ENCODE measurements at places on chromosomes 2 and 18.

- no peak for DNase-seq
Measured at GRCh38 chr2:99821572-99821971, 320.8 kb downstream of the AFF3 start.

DNA sequence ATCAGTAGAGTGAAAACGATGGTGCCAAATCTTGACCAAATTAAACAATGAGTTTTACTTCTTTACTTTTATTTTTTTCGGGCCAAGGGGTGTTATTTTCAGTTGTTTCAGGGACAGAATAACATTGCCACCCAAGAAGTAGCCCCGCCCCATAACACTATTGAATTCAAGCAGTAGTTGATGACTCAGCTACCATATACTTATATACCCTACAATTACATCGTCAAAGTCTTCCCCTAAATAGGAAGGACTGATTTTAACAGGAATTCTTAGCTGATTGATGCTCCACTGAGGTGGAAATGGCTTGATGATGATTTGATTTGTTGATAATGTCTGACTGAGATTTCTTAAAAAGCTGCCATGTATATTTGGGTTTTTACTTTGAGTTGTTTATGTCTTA lies 24.7 kb downstream of the LYPD6B start:
- no peak for DNase-seq

DNA sequence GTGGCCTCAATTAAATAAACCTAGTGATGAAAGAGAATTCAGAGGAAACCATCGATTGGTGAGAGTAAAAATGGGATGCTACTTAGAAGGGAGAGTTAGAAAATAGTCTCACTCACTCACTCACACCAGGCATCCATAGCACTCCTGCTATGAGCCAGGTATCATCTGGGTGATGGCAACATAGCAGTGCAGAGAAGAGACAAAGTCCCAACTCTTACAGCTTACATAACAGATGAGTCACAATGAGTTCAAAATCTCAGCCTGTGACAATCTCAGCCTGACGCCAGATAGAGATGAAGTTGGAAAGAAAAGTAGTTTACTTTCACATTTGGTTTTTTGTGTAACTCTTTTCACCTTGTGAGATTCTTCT lies 55.4 kb upstream of the THOC1 start:
- DNase-seq: no peak

DNA sequence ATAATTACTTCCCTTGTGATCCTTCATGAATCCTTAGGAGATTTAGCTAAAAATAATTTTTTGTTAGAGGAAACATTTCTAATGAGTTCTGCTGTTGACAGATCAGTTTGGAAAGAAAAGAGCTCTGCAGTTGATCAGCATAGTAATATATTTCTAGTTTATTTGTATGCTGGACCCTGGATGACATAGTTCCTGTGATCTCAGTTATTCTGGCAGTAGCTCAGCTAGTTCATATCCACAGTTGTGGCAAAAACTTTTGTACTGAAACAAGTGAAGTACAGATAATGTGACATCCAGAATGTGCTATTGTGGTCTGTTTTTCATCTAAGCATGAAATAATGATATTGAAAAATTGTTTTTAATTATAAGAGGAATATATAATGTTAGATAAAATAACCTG lies 33.7 kb downstream of the ABI2 start:
- no peak for DNase-seq

DNA sequence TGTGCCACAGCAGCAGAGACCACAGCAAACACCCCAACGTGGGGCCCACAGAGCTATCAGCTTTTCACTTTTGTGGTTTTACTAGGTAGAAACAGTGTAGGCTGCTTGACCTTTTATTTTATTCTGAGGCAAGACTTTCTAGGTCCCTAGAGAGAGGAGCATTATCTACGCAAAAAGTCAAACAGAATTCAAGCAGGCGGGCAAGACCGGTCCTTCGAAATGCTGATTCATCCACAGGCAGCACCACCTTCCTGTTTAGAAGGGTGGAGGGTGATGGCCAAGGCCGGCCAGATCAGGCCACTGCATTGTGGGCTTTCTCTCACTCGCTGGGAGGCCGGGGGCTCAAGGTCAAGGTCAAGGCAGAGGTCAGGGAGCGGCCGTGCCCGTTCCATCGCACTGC lies 573.0 kb downstream of the GALR1 start:
- DNase-seq: no peak

DNA sequence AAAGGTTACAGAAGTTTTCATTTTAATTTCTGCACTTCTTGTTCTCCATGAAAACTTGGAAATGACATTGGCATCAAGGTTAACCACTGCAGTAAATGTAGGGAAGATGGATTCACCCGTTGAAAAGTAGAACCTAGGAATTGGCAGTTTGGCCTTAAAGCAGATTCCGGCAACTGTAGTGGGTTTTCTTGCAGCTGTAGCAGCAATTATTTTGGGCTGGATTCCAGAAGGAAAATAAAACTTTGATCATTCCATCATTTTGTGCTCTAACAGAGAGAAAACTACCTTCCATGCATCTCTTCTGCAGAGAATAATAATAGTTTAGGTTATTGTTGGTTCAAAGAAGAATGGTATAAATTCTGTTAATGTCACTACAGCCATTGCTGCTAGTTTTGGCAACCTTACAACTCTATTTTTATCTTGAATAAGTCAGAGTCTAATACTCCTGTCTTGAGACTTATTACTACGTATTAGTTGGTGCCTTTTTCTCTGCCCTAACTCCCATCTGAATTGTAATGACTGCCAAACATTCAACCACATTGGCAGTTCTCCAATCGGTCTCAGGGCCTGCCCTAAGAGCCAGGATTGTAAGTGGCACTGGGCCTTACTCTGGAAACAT lies 178.1 kb upstream of the PIEZO2 start:
- no peak for DNase-seq

DNA sequence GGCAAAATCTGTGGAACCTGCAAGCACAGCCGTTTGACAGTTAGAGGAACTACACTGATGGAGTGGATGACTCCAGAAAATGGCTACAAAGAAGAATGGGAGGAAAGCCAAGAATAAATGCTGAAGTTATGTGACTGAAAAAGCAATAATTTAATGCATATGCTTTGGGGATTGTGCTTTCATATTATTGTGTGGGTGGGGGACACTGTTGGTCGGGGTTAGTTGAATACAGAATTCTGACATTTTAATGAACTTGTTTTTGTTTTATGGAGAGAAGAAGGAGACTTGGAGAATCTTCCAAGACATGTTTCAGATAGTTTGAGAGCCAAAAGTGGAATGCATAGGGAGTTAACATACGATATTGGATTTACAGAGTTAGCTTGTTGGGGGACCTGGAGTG lies 68.5 kb downstream of the NRP2 start:
- no peak for DNase-seq

GRCh38 chr2:151916632-151917031 lies 88.4 kb upstream of the ARL5A start:
- DNase-seq: no peak

- no peak for DNase-seq
Measured at GRCh38 chr18:21181766-21182165, 60.3 kb upstream of the GREB1L start.

- DNase-seq: no peak
Measured at GRCh38 chr2:190065839-190066238, 3.3 kb upstream of the MSTN start.

DNA sequence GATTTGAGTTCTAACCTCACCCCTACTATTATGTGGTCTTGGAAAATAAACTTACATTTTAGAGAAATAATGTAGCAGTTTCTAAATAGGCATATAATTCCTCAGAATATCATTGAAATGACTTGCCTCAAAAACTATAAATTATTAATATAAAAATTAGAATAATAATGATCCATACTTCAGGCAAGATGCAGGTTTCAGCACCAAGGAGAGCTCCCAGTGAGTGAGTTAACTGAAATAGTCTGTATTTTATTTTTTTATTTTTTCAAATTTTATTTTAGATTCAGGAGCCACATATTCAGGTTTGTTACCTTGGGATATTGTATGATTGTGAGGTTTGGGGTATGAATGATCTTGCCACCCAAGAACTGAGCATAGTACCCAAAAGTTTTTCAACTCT lies 472.2 kb upstream of the DCC start:
- no peak for DNase-seq

DNA sequence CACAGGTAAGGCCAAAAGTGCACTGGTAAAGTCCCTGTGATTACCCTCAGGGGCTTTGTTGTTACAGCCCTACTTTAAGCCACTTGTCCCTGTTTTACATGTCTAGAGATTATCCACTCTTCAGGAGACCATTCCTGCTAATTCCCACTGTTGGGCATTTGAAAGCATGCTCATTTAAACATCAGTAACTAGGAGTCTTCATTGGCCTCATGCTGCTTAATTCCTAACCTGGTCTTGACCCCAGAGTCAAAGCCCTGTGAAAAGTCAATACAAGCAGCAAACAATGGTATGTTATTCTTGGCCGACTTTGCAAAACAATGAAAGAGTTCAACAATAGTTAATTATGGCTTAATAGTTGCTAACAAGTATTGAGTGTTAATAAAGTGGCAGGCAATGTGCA lies 23.2 kb downstream of the AFF3 start:
- no peak for DNase-seq

DNA sequence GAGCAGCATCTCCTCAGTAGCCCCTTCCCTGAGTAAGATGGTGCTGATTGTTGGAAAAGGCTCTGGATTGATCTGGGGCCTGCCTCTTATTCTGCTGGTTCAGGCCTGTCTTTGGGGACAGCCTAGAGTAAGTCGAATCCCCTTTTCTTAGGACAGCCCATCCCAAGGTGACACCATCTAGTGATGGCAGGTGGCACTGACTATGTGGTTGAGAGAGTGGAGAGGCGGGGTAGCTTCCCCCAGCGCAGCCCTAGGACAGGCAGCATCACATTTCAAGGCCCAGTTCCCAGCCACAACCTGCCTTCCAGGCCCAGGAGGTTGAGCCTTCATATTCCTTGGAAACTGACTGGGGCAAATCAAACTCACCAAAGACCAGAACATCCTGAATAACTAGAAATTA lies 69.1 kb upstream of the B3GNT7 start:
- no peak for DNase-seq

GRCh38 chr2:137964066-137964858 lies at the start of gene HNMT:
Gene HNMT, plus strand, starts transcription at chr2:137964473. Its CDS starts 19 bp downstream, at chr2:137964492.
- DNase-seq: peak; percentile 16

DNA sequence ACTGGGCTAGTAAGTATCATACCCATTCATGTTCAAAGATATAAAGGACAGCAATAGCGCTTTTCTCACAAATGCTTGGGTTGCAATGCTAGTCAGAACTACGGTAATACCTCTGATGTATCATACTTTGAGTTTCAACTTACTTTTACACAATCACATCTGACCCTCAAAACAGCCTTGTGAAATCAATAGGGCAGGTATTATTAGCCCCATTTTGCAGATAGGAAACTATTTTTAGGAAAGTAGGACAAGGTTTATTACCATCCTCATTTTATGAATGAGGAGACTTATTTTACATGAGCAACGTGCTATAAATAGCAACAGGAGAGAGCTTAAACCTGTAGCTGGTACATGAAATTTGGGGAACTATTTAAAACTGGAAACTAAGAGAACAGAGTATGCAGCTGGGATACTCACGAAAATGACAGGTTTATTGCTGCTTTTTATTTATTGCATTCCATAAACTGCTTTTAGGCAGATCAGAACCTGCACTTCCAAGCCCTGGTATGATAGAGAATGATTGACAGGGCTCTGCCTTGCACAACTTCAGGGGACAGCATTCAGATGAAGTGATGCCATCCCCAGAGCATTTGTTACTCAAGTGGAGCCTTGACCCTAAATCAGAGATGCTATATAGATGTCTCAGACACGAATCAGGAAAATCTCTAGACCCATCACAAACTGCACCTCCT lies 42.4 kb upstream of the PPM1B start:
- DNase-seq: no peak

DNA sequence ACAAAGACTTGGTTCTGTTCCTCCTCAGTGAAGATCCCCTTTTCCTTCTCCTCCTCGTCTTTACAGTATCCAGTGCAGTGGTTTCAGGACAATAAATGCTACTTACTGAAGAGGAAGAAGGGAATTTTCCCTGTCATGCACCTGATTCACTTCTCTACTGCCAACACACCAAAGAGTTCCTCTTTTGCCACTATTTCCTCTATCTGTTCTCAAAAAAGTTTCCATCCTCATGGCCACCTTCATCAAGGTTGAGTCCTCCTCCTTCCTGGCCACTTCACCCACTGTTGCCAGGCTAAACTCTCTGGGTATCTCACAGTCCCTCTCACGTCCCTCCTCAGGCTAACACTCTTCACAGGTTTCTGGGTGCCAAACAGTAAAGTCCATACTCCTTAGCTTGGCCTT lies 41.7 kb downstream of the PLEKHM3 start:
- no peak for DNase-seq

DNA sequence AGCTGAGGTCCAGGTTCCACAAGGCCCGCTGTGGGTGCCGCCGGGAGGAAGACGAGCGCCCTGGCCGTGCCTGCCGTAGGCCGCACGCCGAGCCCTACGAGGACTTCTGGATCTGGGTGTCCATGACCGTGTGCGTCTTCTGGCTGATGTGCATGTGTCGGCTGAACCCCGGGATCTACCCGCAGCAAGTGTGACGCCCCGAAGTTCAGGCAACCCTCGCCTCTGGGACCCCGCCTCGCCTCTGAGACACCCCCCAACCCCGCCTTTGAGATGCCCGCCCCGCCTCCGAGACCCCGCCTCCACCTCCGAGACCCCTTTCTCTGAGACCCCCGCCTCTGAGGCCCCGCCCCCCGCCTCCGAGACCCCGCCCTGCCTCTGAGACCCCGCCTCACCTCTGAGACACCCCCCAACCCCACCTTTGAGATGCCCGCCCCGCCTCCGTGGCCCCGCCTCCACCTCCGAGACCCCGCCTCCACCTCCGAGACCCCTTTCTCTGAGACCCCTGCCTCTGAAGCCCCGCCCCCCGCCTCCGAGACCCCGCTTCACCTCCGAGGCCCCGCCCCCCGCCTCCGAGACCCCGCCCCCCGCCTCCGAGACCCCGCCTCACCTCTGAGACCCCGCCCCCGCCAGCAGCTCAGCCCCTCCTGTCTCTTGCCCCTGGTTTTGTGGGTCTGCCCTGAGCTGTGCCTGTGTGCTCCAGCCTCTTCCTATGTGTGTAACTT lies 3.7 kb downstream of the RTP5 start:
- DNase-seq: no peak

- no peak for DNase-seq
Measured at GRCh38 chr2:201235860-201236811, 24.2 kb upstream of the CASP8 start.

DNA sequence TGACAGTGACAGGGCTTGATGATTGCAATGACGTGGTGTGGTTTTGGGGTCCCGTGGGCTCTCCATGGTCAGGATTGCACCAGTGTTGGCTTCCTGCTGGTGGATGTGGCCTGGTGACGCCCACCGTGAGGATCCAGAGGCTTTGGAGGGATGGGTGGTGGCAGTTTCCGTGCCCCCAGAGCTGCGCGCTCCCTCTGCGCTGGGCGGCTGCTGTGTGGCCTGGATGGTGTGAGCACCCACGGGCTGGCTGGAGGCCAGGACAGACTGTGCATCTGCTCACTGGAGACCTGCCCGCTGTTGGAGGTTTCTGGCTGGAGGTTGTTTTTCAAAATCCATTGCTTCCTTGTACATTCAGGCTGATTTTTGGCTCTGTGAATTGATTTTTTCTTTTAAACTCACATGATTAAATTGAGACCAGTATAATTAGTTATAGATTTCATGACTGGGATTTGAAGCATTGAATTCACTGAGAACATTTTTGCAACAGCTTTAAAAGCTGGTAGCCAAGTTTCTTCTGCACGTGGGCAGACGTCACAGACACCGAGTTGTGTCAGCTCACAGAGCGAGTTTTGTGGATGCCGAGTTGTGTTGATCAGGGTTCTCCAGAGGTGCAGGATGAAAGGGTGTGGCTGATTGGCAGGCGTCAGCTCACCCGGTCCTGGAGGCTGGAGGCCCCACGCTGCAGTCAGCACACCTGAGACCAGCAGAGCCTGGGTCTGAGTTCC lies 72.7 kb downstream of the KCNG2 start:
- no peak for DNase-seq

Measured in hypothalamus (tissue), 51 donors.